Left colon (tissue), 2 donors: ENCODE measurements at places on chromosomes 5 and 9. TPM values are rescaled to one million over a fixed set of nuclear protein-coding genes. Genes with fewer than 3 reads are reported as not detected.

IL31RA gene
- total RNA-seq = not detected

AIF1L gene
- total RNA-seq = 3.7 TPM

FOXD1 gene
- not detected for total RNA-seq

SPINK13 gene
- not detected for total RNA-seq

IRX1 gene
- total RNA-seq = not detected

LCN2 gene
- total RNA-seq = 358 TPM

SPATA31D1 gene
- not detected for total RNA-seq

EDIL3 gene
- 48.7 TPM for total RNA-seq

GRCh38 chr5:136004436-136004835, 24.4 kb upstream of the TGFBI start:
- no peak for DNase-seq

- DNase-seq = no peak
Observed at GRCh38 chr5:118544887-118545449, 443.4 kb downstream of the DTWD2 start.

- no peak for DNase-seq
Observed at GRCh38 chr9:91522481-91522880, 98.8 kb upstream of the NFIL3 start.

- DNase-seq = no peak
Observed at GRCh38 chr5:15545082-15545481, 45.1 kb downstream of the FBXL7 start.

- no peak for DNase-seq
Observed at GRCh38 chr5:40559306-40559705, 120.4 kb upstream of the PTGER4 start.

DNA sequence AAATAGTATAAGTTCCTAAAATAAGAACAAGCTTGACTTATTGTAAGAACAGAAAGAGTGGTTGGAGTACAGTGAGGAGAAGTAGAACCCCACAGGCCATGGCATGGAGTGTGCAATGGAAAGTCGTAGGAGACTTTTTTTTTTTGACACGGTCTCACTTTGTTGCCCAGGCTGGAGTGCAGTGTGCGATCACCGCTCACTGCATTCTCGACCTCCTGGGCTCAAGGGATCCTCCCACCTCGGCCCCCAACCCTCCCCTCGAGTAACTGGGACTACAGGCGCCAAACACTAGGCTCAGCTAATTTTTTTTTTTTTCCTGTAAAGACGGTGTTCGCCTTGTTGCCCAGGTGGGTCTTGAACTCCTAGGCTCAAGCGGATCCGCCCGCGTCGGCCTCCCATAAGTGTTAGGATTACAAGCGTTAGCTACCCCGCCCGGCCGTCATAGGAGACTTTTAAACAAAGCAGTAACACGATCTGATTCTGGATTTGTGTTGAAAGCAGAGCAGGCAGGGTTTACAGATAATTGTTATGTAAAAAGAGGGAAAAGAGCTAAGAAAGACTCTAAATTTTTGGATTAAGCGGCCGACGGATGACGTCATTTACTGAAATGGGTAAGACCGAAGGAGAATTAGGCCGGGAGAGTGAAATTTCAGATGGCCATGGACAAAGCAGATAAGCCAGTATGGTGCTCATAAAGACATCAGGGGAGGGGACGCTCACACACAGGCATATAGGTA, 752 bp downstream of the TSTD2 start:
- peak; percentile 78 for DNase-seq

- DNase-seq = no peak
Observed at GRCh38 chr9:69028754-69029153, 6.8 kb upstream of the FXN start.

- no peak for DNase-seq
Observed at GRCh38 chr5:115785381-115786065, 30.9 kb downstream of the CDO1 start.

DNA sequence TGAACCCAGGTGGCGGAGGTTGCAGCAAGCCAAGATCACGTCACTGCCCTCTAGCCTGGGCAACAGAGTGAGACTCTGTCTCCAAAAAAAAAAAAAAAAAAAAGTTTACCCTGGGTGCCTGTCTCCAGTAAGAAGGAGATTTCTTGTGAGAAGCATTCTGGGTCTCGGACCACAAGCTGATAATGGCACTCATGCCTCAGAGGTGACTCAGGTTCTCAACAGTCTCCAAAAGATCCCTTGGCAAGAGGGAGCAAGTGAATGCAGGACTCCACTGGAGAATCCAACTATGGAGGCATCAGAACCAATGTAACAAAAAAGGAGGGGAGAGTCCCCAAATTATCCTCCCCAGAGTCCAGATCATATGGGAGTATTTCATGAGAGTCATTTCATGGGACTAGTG, 106.0 kb upstream of the LRRTM2 start:
- no peak for DNase-seq

DNA sequence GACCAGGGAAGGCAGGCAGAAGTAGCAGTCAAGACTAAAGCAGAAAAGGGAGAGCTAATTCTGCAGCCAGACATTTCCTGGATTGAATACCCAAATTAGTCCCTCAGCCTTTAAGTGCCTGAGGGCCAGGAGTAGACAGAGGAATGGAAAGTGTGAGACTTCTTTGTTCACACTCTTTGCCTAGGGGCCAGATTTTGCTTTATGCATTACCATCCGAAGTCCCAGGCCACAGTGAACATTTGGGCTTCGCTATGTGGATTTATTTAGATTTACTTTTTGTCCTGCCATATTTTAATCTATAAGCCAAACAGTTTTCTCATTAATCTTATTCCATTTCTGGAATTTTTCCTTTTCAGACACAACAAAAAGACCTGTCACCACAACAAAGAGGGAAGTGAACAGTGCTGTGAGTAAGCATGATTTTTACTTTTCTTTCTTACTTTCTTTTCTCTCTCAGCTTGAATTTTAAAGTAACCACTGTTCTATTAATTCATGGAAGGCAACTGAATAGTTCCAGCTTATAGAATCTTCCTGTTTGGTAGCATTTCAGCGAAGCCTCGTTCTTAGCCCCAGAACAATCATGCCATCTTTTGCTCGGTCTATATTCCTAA, 52.6 kb downstream of the PDCD1LG2 start:
- no peak for DNase-seq

DNA sequence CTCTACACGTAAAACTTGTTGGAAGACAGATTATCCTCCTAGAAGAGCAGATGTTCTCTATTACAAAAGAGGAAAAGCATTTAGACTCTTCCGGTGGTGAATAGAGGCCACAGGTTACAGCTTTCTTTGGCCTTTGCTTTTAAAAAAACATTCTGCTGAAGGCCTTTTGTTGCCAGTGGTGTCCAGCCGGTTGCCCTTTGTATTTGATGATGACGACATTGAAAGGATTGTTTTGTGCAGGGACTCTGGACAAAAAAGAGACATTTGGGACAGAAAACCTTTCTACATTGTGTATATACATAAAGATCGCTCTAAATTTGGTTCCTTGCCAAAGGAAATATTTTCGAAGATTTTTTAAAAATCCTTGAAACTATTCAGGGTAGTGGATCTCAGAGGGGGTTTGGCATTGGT, 180.3 kb downstream of the C9orf152 start:
- no peak for DNase-seq

- no peak for DNase-seq
Observed at GRCh38 chr5:179623906-179624741, 653 bp upstream of the HNRNPH1 start.

GRCh38 chr5:6522923-6523322, 74.3 kb downstream of the UBE2QL1 start:
- DNase-seq = no peak

DNA sequence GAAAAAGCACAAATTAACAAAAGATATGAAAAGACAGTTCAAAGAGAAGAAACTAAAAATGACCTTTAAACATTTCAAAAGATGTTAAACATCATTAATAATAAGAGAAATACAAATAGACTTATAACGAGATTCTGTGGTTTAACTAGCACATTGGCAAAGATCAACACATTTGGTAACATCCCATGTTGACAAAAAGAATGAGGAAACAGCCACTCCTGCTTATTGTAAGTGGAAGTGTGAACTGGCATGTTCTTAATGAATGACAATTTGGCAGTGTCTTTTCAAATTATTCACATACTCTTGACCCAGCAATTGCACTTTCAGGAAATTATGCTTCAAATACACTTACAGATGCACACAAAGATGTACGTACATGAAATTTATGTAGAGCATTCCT, 176.3 kb downstream of the TLE1 start:
- no peak for DNase-seq

DNA sequence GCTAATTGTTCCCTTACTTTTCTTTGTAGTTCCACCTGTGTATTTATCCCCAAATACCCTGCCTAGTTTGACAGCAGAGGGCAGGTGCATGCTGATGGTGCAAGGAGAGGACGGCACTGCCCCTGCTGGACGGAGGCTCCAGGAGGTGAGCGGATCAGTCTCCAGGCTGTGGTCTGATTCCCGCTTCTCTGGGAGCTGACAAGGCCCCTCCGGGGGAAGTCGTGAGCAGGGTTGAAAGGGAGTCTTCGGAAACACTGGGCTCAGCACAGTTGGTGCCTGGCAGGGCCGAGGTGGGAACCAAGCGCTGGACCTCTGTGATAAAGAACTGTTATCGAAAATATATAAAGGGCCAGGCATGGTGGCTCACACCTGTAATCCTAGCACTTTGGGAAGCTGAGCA, 52.9 kb downstream of the RASGEF1C start:
- DNase-seq = no peak

DNA sequence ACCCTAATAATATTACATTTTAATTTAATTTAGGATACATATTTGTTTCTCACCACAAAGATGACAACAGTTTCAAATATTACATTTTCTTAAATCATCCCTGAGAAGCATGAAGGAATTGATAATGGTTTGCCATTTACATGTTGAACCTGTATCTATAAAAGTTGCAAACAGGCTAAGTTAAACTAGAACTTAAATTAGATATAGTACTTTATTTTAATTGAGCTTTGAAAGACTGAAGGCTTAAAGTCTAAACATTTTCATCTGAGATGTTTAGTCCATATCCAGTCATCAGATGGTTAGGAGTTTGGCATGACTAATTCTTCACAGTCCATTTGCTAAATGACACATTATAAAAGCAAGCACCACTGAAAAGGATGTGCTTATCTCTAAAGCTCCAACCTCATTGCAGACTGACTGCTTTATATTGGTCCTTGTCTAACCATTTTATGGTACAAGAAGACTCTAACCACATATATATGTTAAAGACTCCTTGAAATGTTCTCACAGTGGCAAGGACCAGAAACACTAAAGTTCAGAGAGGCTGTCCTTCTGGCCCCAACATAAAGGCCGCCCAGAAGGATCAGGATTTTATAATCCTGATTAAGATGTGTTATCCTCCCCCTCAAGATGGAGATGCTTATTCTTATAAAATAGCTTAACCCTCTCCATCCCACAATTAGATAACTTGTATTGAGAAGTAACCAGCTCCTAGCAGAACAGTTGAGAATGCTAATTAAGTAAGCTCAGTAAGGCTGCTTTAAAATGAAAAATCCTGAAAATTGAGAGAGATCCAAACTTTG, 25.8 kb downstream of the WNT8A start:
- DNase-seq = no peak

DNA sequence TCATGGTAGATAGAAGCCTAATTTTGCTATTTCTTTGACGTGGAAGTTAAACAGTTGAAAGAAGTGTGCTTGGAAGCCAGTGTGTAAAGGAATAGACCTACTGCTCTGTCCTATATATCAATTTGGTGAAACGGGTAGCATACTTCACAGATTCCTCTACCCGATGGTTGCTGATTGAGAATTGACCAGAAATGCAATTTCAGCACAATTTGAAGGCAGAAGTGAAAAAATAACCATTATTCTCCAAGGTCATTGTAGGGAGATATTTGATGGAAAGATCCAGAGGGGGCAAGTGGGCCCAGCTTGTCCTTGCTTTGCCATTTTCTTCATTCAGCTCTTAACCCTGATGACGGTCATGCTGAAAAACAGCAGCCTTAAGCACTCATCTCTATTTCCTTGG, 15.3 kb downstream of the CDH12 start:
- no peak for DNase-seq

- DNase-seq = no peak
Observed at GRCh38 chr5:5826911-5827310, 404.4 kb downstream of the ICE1 start.

DNA sequence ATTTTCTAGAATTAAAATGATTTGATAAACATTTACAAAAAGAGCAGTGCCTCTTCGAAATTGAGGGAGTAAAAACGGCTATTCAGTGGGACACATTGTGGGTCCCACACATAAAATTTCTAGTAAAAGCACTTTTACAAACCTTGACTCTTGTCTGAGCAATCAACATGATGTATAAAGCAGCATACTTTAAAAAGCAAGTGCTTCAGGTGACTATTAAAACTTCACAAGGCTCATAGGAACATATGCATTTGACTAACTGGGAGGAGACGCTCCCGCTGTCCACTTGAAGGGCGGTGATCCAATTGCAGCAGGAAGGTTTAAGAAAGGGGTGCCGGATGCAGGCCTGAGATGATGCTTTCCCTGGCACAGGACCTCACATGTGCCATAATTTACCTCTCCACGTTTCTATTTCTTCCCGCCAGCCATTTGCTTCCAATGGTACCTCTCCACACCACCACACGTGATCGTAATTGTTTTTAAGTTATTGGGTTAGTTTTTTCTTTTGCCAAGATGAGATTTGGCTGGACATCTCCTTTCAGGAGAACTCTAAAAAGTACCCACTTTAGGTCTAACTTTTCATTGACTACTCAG, 1.8 kb downstream of the MCTP1 start:
- DNase-seq = no peak

- peak; percentile 35 for DNase-seq
Observed at GRCh38 chr5:68180121-68181038, 35.2 kb upstream of the PIK3R1 start.

GRCh38 chr5:135206862-135207261, 172.8 kb upstream of the PITX1 start:
- DNase-seq = no peak

DNA sequence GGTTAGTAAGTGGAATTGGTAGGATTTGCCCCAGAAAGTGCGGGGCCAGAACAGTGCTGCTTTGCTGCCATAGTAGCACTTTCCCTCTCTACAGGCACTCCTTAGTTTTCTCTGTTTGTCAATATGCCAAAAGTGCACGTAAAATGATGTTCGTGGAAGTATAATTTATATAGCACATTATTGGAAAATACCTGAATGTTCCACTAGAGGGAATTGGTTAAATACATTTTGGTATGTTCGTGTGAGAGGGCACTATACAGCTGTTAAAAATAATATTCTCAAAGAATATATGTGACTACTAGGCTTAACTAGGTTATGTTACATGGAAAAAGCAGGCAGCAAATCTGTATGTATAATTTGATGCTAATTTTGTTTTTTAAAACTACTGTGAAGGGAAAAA, 184.0 kb upstream of the GDNF start:
- DNase-seq = no peak
